ENCODE measurements at places on chromosomes 7 and 10.

DNA sequence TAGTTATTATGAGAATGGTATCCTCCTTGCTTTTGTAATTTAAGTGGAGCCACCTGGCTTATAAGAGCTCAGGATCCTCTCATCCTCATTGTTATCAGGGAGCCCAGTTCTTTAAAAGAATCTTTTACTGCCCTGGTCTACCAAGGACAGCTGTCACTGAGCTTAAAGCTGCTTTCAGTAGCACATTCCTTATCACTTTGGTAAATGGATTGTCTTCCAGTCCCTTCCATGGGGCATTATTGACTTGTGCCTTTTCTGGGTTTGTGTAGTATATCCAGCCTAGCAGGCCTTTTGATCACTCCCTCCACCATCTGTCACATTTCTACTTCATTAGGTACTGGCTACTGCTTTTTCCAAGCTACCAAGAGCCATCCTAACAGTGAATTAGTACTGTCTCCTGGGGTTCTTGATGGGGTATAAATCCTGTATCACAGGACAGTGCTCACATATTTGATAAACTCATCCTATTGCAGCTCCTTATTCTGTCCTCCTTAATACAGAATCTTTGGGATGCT, 208.9 kb downstream of the TMEM26 start:
- DNase-seq: no peak

- no peak for DNase-seq
Measured at GRCh38 chr7:39164887-39165286, 187.2 kb downstream of the POU6F2 start.

- no peak for DNase-seq
Measured at GRCh38 chr7:127066974-127067373, 185.8 kb downstream of the GRM8 start.

GRCh38 chr7:29607889-29608288, 44.3 kb downstream of the PRR15 start:
- no peak for DNase-seq

DNA sequence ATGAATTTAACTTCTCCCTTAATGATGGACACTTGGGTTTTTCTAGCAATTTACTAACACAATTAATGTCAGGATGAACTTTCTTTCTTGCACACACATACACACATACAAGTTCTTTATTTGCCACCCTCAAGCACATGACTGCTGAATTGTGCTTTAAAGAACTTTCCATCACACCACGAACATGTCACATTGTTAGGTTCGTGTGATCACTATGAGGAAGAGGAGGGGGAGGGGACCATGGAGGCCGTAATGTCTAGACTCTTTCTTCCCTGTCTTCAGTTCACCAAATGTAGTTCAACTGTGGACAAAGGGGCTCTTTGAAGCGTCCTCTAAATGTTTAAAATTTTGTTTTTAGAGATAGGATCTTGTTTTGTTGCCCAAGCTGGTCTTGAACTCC, 31.0 kb downstream of the NUP42 start:
- no peak for DNase-seq

DNA sequence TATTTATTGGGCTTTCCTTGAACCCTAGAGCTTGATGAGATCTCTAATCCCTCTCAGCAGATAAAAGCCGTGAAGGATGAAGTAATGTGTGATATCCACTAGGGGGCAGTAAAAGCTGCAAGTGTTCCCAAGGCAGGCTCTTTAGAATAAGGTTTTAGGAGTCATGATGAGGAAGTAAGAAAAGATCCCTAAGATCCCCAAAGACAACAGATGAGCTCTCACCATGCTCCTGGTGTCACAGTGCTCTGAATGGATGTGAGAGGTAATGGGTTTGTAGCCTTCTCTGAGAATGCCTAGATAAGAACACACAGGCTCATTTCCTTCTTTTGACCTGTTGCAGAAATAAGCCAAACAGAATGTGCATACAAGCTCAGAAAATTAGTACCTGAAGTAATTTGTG, 70.4 kb upstream of the ITPRID1 start:
- DNase-seq: no peak

DNA sequence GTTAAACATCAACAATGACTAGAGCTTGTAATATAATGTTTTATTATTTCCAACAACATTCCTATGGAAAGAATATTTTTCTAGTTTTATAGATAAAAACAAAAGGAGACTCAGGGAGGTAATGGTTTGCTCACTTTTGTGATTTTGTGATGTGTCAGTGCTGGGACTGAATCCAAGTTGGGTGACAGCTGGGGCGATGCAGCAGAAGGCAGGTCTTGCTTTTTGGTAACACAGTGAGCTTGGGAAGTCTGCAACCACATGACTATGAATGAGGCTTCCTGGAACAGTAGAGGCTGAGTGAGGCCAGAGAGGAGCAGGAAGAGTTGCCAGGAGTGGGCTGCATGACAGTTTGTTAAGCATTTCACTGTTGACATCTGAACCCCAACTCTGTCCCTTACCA, 4.9 kb upstream of the YKT6 start:
- DNase-seq: no peak

GRCh38 chr10:92242380-92242779, 48.5 kb downstream of the CPEB3 start:
- no peak for DNase-seq

GRCh38 chr10:111200505-111201186, 123.8 kb downstream of the ADRA2A start:
- no peak for DNase-seq

DNA sequence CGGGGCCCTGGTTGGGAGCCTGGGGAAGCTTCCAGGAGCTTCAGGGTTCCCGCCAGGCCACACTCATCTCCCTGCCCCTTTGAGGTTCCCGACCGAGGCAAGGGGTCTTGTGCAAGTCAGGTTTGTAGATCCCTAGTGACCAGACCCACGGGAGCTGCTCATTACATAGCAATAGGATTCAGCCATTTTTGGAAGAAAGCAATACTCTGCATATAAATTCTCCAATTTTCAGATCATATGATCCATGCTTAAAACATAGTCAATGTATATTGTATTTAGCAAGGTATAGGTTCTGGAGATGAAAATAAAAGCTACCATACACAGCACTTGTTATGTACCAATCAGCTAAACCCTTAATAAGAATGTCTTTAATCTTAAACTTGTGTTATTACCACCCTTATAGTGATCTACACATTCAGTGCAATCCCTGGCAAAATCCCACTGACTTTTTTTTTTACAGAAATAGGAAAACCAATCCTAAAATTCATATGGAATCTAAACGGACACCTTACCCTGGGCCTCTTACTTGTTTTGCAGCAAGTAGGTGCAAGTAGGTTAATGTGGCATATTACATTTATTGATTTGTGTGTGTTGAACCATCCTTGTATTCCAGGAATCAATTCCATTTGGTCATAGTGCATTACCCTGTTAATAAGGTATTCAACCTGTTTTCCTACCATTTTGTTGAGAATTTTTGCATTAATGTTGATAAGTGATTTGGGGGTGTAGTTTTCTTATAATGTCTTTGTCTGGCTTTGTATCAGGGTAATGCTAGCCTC, 13.8 kb upstream of the FKBP9 start:
- DNase-seq: no peak

DNA sequence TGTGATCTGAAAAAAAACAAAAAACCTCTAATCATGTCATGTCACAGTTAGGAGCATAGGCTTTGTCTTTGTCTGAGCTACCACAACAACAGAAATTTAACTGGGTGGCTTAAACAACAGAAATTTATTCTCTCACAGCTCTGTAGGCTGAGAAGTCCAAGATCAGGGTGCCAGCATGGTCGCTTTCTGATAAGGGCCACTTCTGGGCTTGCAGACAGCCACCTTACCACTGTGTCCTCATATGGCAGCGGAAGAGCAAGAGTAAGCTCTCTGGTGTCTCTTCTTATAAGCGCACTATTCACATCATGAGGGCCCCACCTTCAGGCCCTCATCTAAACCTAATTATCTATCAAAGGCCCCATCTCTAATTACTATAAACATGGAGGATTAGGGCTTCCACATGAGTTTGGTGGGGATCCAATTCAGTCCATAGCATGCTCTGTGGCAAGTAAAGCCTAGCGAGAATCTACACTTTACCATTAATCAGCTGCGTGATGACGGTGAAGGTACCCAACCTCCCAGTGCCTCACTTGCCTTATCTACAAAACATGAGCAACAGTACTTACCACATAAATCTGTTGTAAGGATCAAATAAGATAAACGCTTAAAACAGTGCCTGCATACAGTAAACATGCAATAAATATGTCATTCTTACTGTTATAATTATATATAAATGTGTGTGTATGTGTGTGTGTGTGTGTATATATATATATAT, 17.3 kb downstream of the ZNF438 start:
- DNase-seq: no peak

GRCh38 chr10:74179111-74179710, 28.2 kb downstream of the ADK start:
- no peak for DNase-seq

DNA sequence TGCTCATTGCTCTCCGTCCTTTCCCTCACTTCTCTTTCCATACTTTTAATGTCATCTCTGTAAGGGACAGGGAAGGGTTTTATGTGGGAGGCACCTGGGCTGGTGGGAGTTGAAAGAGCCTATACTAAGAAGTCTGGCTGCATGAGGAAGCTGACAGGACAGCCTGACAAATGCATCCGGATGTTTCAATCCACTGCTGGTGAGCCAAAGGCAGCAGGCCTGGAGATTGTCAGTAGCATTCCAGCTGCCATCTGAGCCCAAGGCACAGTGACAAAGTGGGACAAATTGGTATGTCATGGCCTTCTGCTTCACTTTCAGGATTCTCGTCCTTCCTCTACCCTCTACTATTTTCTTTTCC, 218.4 kb downstream of the STK31 start:
- DNase-seq: no peak

DNA sequence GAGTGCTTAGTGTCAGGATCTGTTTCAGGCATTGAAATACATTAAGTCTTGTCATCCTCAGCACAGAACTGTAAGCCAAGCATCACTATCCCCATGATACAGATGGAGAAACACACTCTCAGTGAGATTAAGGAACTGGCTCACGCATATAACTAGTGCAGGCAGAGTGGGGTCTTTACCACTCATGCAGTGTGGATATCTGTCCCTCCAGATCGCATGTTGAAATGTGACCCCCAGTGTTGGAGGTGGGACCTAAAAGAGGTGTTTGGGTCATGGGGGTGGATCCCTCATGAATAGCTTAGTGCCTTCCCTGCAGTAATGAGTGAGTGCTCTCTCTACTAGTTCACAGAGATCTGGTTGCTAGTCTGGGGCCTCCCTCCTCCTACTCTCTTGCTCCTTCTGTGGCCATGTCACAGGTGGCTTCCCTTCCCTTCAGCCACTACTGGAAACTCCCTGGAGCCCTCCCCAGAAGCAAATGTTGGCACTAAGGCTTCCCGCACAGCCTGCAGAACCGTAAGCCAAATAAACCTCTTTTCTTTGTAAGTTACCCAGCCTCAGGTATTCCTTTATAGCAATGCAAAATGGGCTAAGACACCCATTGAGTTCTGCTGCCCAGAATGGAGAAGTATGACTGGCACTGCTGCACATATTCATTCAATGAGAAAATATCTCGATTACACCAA, 31.8 kb upstream of the MSMB start:
- DNase-seq: no peak

GRCh38 chr7:77464589-77464988, 48.4 kb upstream of the GSAP start:
- no peak for DNase-seq

DNA sequence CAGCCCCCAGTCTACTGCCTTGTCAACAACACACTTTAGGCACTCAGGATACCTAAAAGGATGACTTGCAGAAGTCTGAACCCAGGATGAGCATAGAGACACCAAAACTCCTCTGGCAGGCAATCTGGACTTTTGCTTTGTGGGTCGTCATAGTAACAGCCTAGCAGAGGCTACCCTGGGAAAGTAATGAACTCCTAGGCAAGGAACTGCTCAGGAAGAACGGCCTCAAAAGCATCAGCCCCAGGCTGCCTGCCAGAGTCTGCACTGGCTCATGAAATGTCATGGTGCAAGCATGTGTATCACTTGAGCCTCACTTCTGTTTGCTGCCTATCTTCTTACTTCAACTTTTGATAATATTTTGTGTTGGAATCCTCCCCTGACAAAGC, 715.1 kb downstream of the GRID1 start:
- DNase-seq: no peak

- no peak for DNase-seq
Measured at GRCh38 chr7:1818575-1819258, 148.6 kb downstream of the ELFN1 start.

- DNase-seq: no peak
Measured at GRCh38 chr7:35825974-35826373, 25.1 kb downstream of the SEPTIN7 start.

DNA sequence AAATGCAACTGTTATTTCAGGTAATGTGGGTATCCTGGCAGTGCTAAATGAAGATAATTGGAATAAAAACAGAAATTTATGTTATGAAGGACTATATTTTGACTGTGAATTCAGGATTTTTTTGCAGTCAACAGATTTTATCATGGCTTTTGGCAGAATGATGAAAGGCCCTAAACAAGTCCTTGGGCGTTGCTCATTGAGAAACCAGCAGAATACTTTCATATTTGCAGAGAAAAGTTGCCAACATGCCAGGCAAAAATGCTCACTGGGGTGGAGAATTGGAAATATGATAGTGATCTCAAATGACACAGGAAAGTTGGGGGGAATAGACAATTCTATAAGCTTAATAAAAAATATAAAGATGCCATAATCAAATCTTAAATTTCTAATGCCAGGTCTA, 121.1 kb downstream of the GPR85 start:
- DNase-seq: no peak

DNA sequence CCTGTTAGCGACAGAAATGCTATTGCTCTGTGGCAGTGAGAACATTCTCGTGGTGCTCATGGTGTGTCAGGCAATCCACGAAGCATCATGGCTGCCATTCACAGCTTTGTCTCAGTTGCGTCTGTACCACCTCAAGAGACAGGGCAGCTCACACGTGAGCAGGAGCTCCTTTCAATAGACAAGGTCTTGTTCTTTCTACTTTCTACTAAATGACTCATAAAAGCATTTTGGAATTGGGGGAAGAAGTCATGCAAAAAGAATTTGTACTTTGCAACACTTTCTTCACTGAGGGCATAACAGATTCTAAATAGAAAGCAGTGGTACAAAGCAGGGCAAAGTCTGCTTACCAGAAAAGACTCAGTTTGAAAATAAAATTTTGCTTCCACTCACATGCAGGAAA, 638.5 kb downstream of the PHTF2 start:
- DNase-seq: no peak
